Amniotic stem cell (primary cell): ENCODE measurements at places on chromosomes 2 and 18.
A peak's percentile ranks its signal among the peaks of the same experiment; 100 is the strongest.

GRCh38 chr2:25561136-25561850 is 112.1 kb downstream of the DTNB start:
- no peak for DNase-seq

GRCh38 chr18:13660510-13660909 is 65.8 kb downstream of the FAM210A start:
- no peak for DNase-seq

DNA sequence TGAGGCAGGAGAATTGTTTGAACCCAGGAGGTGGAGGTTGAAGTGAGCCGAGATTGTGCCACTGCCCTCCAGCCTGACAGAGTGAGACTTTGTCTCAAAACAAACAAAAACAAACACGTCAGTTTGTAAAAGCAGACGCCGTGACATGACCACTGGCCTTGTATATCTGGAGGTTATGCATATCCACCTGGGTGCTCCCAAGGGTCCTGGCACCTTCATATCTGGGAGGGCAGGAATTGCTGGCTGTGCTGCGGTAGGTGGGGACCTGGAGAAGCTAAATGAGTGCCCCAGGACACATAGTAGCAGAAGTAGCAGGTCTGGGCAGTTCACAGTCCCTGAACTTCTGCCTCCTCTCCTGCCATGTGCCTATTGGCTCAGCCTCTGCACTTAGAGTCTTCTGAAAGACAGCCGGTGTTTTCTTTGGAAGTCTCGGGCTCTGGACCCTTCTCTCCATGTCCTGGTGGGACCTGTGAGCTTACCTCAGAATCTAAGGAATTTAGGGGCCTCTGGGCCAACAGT is 30.9 kb upstream of the IL1R2 start:
- no peak for DNase-seq

DNA sequence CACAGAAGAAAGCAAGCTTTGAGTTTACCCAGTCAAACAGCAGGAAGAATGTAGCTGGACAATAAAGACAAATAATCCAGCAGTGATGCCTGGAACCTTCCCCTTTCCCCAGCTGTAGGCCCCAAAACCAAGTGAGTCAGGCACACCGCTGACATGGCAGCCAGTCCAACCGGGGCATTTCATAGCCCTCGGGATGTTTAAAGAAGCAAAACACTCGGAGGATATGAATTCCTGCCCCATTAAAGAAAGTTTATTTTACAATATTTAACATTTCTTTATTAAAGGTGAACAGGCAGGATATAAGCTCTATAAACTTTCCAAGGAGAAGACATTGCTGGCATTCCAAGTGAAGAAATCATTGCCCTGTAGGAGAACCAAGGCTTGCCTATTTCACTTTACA is 507.6 kb upstream of the TNP1 start:
- DNase-seq, result no peak

- DNase-seq, result no peak
These were observed 670.2 kb upstream of the ZEB2 start for GRCh38 chr2:145190031-145190703.

DNA sequence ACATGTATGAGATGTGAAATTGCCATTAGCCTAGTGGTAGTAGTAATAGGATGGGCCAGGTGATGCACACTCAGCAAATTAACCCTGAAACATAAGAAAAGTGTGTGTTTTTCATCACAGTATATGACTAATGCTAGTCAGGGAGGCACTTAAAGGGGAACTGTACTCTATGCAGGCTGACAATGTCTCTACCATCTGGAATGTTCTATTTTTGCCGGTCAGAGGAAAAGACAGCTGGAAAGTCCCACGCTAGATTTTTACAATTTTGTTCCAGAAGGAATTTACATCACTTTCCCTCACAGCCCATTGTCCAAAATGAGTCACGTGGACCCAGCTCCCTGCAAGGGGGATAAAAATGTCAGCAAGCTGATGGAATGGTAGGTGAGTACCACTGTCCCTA is 746.3 kb upstream of the CHAC2 start:
- DNase-seq, result no peak

GRCh38 chr2:94874277-94874997 is 3.2 kb downstream of the TEKT4 start:
- no peak for DNase-seq

DNA sequence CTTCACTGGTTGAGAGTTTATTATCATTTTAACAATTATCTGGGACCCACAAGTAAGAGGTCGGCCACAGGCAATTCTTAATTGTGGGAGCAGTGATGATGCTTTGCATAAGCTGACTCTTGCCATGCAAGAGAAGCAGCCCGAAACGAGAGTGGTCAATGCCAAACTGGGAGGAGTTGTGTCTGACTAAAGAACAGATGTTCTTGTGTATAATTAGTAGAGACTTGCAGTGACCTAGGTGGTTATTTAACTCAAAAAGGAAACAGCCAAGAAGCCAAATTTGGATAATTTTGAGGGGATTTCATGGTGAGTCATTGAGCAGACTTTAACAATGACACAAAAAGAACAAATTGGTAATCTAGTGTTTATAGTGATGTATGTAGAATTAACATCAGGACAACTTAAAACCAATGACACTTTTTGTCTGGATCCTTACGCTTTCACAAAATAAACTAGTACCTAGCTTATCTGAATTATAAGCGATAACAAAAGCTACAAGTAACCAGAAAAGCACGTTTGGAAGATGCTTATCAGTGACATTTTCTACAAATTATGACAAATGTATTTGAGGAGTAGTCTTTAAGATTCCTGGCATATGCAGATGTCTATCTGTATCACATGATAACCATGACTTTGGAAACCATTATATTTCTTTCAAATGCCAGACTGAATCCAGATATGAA is 184.7 kb upstream of the DLGAP1 start:
- no peak for DNase-seq

- no peak for DNase-seq
These were observed 524.0 kb upstream of the ID2 start for GRCh38 chr2:8157621-8158430.

GRCh38 chr18:10059610-10060468 is 146.0 kb downstream of the VAPA start:
- no peak for DNase-seq

- no peak for DNase-seq
These were observed 1.5 kb downstream of the POU3F3 start for GRCh38 chr2:104855221-104856085.

GRCh38 chr18:54742120-54742519 is 86.2 kb upstream of the RAB27B start:
- no peak for DNase-seq

DNA sequence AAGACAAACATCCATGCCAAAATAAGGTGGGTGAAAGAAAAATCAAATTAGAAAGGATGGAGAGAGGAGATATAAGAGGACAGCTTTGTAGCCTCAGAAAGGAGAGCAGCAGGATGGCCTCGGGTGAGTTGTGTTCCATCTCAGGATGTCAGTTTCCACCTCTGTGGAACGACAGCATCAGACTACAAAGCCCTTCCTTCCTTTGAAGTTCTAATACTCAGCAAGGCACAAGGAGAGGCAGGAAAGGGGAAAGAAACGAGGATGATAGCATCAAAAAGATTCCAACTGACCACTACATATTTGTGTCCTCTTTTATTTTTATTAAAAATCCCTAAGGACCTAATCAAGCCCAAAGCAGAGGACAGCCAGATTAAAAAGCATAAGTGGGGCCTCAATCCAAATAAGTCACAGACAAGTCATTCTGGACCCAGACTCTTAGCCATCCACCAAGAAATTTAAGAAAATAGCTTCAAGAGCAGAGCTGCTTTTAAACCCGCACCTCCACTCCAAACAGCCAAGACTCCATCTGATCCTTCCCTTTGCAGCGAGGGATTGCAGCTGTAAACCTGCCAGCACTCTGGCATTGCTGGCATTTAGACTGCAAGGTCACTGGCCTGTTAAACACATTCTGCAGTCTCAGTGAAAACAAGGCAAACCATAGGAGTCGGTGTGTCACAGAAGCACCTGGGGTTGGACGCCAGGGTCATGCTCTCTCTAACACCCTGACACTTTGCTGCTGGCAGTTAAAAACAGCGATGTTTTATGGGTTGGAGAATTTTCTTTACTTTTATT is 314.5 kb upstream of the CHAC2 start:
- DNase-seq, result no peak

GRCh38 chr2:9758741-9759140 is 84.5 kb upstream of the TAF1B start:
- no peak for DNase-seq

DNA sequence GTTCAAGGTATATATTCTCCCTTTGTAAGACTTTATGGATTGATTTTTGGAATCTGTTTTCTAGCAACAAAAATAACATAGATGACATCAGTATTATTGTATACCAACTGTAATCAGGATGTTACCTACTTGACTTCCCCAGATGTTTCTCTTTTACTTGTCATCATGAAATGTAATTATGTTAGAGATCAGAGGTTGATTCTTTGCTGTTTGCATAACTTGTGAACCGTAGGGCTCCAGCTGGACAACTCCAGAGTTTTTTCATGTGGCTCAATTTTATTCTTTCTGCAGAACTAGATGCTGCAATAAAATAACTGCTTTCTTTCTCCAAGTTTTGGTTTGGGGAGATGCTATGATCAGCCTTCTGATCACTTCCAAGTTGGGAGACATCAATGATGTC is 58.1 kb downstream of the SPOPL start:
- no peak for DNase-seq

DNA sequence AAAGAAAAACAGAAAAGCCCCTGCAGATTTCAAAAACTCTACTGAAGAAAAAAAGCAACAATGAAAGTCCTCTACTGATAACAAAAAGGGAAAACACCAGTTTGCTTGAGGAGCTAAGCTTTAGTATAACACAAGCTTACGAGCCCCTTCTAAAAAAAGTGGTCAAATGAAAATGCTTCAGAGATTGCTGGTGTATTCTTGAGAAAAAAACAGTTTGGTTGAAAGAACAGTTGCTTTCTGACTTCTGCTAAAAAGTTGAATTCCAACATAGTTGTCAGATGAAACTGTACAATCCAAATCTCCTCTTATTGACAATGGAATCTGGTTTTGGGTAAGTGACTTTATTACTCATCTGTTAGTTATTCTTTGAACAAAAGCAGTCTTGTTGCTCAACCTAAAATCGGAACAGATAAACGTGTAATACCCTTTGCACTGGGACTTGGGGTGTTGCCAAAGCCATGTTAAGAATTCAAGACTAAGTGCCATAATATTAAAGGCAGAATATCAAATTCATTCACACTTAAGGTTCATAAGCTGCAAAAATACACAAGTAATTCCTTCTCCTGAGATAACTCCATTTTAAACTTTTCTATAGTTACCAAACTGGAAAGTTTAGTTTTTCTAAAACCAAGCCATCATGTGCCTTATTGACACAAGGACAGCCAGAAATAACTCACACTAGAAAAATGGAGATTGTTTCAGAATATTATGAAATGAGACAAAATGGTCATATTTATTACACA is 45.3 kb upstream of the SPAG16 start:
- peak; percentile 61 for DNase-seq

- no peak for DNase-seq
These were observed 776 bp upstream of the SPEG start for GRCh38 chr2:219433666-219434467.

DNA sequence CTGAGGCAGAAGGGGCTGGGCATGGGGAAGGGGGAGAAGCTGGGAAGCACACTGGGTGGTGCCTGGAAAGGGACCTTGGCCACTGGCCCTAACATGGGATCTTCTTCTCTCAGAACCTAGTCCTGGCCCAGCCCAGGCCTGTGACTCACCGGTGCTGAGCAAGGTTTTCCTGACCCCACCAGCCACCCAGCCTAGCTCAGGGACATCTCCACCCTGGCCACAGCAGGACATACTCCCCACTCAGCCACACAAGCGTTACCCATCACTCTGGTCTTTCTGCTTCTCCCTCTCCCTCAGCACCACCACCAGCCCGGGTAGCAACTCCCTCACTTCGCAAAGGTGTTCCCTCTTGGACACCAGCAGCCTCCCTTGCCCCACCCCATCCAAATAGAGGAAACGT is 22.8 kb downstream of the TNS1 start:
- no peak for DNase-seq

DNA sequence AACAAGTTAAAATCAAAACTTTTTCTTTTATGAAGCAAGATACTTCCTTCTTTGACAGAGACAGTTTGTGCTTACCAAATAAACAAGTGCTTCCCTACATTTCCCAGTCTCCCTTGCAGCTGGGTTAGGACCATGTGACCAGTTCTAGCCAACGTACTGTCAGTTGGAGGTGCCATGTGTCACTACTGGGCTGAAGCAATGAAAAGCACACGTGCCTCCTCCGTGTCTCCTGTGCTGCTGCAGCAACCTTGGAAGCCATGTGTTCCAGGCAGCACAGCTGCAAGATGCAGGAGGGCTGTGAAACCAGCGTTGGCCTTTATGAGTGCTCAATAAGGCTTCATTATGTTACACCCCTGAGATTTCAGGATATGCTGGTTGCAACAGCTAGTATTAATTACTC is 93.2 kb downstream of the DHRS9 start:
- DNase-seq, result no peak

GRCh38 chr2:240207661-240208060 is 67.2 kb upstream of the OTOS start:
- DNase-seq, result no peak

GRCh38 chr2:166167449-166167848 is 39.6 kb upstream of the SCN1A start:
- DNase-seq, result peak; percentile 33

GRCh38 chr2:44745922-44746766 is 195.4 kb upstream of the SIX3 start:
- no peak for DNase-seq

- DNase-seq, result no peak
These were observed 29.6 kb downstream of the DOK1 start for GRCh38 chr2:74584088-74584645.

DNA sequence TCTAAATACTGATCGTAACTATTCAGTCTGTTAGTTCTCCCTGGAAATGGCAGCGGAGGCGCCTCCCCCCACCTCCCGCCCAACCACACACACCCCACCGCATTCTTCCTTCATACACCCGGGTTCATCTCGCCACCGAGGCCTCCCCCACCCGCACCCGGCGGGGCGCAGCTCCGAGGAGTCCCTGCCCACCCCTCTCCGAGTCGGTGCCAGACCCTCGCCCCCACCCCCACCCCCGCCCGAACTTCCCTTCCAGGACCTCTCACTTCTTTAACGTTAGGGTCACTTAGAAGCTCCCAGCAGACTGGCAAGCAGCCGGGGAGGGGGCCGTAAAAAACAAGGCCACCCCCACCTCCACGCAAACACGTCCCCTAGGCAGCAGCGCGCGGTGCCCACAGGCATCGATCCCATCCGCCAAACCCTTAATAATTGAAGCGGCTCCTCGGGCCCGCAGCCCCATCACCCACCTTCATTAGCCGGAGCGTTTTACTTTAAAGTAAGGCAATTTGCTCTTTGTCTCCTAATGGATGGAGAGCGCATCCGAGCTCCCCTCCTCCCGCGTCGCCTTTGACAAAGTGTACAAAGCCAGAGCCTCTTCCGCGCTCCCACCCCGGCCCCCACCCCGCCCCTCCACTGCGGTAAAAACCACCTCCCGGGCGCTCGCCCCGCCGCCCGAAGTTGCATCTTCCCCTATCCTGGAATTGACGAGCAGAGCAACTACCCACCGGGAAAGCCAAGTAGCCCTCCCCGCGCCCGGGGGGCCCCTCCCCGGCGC is 624 bp downstream of the ZNF516 start:
- DNase-seq, result no peak
